ENCODE measurements at places on chromosomes 11 and 22.

GRCh38 chr11:76218449-76219178 is 12.3 kb upstream of the WNT11 start:
- no peak for DNase-seq

DNA sequence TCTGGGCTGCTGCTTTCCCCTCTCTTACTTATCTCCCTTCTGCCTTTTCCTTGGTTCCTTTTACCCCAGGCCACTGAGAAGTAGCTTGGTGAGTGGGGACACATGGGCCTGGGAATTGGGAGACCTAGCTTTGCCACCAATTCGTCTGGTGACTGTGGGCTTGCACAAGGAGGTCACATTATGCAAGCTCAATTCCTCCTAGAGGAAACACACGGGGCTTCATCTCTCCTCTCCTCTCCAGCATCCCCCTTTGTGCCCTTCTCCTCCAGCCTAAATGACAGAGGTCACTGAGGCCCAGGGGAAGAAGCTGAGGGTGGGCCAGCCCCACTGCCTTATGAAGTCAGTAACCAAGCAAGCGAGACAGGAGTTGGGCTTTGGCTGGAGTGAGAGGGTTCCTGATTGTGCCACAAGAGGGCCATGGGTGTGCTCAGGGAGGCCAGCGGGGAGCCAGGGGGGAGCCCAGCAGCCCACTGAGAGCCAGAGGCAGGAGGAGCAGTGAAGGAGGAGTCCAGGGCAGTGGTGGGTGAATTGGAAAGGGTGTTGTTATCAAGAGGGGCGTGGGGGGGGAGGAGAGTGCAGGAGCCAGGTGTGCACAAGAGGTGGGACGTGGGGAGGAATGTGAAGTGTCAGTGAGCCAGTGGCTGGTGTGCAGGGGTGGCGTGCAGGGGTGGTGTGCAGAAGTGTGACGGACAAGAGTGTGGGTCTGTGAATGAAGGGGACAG is 2.0 kb downstream of the CLCF1 start:
- DNase-seq: no peak

GRCh38 chr11:65493367-65494176 is 5.3 kb upstream of the MALAT1 start:
- no peak for DNase-seq

- DNase-seq: no peak
Measured at GRCh38 chr22:45752036-45752435, 80.4 kb downstream of the ATXN10 start.

GRCh38 chr11:10504490-10504889 is 36.5 kb downstream of the RNF141 start:
- no peak for DNase-seq

DNA sequence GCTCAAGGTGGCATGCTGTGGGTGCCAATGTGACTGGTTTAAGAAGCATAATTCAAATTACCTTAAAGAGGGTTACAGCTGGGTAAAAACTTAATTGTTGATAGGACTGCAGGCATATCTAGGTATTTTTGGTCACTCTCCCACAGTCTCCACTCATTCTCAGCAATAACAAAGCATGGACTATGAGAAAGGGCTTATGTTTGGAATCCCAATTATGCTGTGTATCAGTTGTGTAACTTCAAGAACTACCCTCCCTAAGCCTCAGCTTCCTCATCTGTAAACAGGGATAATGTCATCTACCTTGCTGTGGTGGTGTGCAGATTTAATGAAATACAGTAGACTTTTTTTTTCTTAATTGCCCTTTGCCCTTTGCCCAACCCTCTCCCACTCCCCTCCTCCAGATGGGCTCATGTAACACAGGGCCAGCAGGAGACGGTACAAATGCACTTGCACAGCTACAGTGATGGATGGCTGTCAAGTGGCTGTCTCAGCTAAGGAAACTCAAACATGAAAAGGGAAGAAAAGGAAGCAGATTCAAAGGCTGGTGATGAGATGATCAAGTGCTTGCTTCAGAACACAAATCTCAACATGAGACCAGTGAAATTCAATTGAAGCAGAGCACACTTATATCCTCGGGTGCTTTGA is 37.6 kb downstream of the MAP6 start:
- DNase-seq: no peak

DNA sequence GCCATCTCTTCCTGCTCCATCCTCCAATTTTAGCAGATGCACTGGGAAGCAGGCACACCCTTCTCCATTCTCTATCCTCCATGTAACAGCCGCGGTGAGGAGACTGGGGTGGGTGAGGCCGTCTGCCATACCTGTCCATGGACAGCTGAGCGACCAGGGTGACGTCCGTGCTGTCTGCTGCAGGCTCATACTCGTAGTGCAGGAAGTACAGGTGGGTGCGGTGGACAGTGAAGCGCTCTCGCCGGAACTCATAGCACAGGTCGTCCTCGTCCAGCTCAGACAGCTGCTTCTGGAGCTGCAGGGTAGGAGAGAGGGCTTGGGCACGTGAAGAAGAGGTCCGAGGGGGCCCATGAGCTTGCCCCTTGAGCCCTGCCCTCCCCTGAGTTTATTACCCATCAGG is 257.8 kb upstream of the SYN3 start:
- no peak for DNase-seq

DNA sequence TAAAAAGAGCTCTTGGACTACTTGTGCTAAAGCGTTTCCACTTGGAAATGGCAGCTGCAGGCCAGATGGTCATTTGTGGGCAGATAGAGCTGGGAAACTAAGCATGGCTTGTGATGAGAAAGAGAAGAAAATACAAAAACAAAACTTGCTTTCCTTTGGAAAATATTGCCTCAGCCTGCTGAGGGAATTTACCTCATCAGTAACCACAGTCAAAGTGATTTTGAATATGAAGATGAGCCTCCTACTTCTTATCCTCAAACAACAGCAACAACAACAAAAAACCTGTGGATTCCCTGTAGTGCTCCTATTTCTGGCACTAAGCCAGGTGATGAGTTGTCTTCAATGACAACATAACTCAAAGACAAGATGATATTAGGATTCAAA is 62.7 kb upstream of the FIBIN start:
- DNase-seq: no peak

Measured in activated naive CD4-positive, alpha-beta T cell treated with anti-CD3 and anti-CD28 coated beads, Interleukin-2, amount 50 U/mL, for 16 hours (primary cell).